CD4-positive, alpha-beta T cell (primary cell): ENCODE measurements at places on chromosomes 7 and 10.
A peak's percentile ranks its signal among the peaks of the same experiment; 100 is the strongest.

DNA sequence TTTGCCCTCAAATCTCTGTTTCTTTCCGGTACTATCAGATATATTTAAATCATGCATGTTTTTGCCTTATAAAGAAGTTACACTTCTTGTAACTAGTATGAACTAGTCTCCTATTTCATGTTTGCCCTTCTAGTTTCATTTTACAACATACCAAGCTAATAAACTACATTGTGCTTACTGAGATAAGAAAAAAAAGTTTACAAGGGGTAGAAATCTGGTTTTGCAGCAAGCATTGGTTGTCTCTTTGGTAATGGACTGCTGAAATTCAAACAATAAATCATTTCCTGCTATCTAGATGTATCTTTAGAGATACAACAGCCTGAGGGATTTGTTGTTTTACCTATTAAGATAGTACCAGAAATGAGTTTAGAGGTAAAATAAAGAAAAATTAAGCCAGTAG lies 18.8 kb downstream of the PTTG1IP2 start:
- H3K27me3 ChIP-seq: no peaks in the 10 kb centered on the region
- DNase-seq: no peak
- no peaks in the 10 kb centered on the region for H3K36me3 ChIP-seq
- no peak overlapping the region for H3K27ac ChIP-seq

GRCh38 chr7:67777119-67777518 lies 780.5 kb downstream of the TYW1 start:
- H3K36me3 ChIP-seq: no peaks in the 10 kb centered on the region
- no peak overlapping the region for H3K27ac ChIP-seq
- H3K4me3 ChIP-seq: no peak overlapping the region

GRCh38 chr10:90775351-90776028 lies 82.3 kb downstream of the HTR7 start:
- peak; percentile 20 for DNase-seq
- H3K27me3 ChIP-seq: no peaks in the 10 kb centered on the region
- no peak overlapping the region for H3K4me3 ChIP-seq
- H3K4me1 ChIP-seq: no peaks in the 10 kb centered on the region
- no peak overlapping the region for H3K27ac ChIP-seq

DNA sequence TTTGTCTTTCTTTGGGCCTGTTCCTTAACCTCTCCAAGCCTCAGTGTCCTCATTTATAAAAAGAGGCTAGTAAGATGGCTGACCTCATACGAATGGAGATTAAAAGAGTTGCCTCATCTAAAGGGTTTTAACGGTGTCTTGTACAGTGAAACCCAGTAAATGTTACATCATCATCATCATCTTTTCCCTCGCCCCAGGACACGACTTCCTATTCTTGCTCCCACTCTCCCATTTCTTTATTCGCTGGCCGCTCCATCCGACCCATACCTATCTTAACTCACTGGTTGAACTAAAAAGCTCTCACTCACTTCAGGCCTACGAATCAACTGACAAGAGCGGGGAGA lies 554 bp downstream of the FRA10AC1 start:
- H3K36me3 ChIP-seq: peaks cover 19% of the 10 kb centered on the region
- DNase-seq: no peak
- H3K4me3 ChIP-seq: peak overlapping the region; percentile 87
- peaks cover 5% of the 10 kb centered on the region for H3K4me1 ChIP-seq

DNA sequence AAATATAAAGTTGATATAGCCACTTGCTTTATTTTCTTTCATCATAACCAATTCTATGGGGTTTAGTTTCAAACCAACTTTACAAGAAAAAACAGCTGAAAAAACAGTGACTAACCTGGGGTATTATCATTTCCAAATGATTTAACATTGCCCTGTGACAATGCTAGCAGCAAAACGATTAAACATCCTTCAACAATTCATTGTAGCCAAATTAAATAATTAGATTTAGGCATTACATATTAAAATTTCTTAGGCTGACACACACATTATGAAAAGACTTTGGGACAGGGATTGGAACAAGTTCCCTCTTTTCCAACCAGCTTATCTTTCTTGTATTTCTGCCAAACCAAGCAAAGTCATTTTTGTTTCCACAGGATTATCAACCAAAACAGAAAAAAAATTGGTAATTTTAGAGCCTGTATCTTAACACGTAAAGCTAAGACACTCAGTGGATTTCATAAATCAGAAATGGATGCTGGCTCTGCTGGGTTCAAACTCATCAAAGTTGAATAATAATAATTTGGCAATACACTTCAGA lies 84.0 kb downstream of the SEMA3D start:
- no peaks in the 10 kb centered on the region for H3K36me3 ChIP-seq
- H3K4me1 ChIP-seq: no peaks in the 10 kb centered on the region
- H3K27me3 ChIP-seq: no peaks in the 10 kb centered on the region

GRCh38 chr10:49618821-49619220 lies 5.0 kb downstream of the CHAT start:
- no peaks in the 10 kb centered on the region for H3K36me3 ChIP-seq
- peaks cover 52% of the 10 kb centered on the region for H3K27me3 ChIP-seq
- peaks cover 5% of the 10 kb centered on the region for H3K4me1 ChIP-seq
- H3K27ac ChIP-seq: no peak overlapping the region
- no peak for DNase-seq
- no peak overlapping the region for H3K4me3 ChIP-seq

- H3K27me3 ChIP-seq: no peaks in the 10 kb centered on the region
- no peak for DNase-seq
- H3K4me1 ChIP-seq: peaks cover 3% of the 10 kb centered on the region
- H3K27ac ChIP-seq: no peak overlapping the region
Observed at GRCh38 chr7:25067726-25068501, 57.1 kb downstream of the CYCS start.

GRCh38 chr10:100977436-100977835 lies 8.1 kb downstream of the SEMA4G start:
- no peaks in the 10 kb centered on the region for H3K27me3 ChIP-seq

GRCh38 chr7:158255156-158255555 lies 332.5 kb downstream of the PTPRN2 start:
- no peak for DNase-seq
- H3K4me1 ChIP-seq: no peaks in the 10 kb centered on the region
- H3K36me3 ChIP-seq: no peaks in the 10 kb centered on the region

- no peak overlapping the region for H3K4me3 ChIP-seq
- no peak for DNase-seq
- no peaks in the 10 kb centered on the region for H3K4me1 ChIP-seq
- H3K27me3 ChIP-seq: no peaks in the 10 kb centered on the region
- H3K36me3 ChIP-seq: peaks cover 3% of the 10 kb centered on the region
Observed at GRCh38 chr7:92751902-92752901, 84.2 kb downstream of the CDK6 start.

DNA sequence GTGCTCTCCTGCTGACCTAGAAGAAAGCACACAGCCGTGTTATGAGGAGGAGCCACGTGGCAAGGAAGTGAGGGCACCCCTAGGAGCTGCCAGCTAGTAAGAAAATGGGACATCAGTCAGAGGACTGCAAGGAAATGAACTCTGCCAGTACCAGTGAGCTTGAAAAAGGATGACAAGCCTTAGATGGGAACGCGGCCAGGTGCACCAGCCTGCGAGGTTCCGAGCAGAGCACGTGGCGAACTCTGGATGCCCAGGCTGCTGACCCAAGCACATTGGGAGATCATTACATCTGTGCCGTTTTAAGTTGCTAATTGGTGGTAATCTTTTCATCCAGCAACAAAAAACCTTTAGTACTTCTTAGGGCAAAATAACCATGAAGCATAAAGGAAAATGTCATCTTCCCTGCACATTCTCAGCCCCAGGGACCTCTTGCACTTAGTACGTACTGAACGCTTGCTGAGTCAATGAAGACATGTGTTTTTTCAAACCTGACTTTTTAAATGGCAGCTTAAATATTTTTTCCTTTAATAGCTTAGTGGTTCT lies 69.4 kb downstream of the AMZ1 start:
- peaks cover 8% of the 10 kb centered on the region for H3K36me3 ChIP-seq
- H3K4me3 ChIP-seq: no peak overlapping the region
- no peaks in the 10 kb centered on the region for H3K27me3 ChIP-seq
- no peak for DNase-seq
- peaks cover 28% of the 10 kb centered on the region for H3K4me1 ChIP-seq

DNA sequence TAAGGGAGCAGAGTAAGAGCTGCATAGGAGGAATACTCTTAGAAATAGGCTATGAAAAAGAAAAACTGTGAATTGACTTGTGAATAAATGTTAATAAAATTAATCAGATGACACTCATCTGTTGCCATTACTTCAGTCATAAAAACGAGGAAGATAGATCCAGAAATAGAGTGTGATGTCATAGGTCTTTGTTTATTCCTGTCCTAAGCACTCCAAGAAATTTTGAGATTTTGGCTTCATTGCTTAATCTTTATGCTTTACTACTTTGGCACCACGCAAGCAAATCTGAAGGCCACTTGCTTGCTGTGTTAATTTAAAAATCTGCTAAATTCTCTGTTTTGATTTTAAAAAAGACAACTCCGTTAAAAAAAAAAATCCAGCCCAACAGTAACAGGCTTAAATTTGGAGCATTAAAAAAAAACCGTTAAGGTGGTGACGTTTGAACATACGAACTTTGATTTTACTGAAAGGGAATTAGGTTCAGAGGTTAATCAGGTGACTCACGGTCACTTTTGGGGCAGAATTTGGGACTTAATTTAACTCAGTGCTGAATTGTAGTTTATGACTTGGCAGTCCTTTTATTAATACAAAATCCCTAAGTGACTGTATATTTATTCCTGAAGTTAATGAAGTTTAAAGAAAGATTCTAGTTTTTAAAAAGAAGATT lies 3.4 kb downstream of the IFRD1 start:
- DNase-seq: no peak
- no peak overlapping the region for H3K4me3 ChIP-seq
- no peaks in the 10 kb centered on the region for H3K27me3 ChIP-seq
- H3K36me3 ChIP-seq: peaks cover 31% of the 10 kb centered on the region
- H3K4me1 ChIP-seq: peaks cover 28% of the 10 kb centered on the region

DNA sequence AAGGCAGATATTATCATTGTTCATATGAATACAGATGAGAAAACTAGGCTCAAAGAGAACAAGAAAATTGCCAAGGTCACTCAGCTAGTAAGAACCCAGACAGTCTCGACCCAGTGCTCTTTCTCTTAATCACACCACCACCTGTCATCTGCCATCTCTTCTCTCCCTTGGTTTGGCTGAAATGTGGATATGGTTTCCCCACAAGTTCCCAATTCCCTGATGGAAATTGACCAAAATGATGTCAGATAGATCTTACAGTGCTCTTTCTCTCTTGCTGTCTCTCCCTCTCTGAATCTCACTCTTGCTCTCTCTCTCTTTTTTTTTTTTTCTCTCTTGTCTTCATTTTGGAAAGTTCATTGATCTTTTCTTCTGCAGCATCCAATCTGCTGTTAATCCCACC lies 9.1 kb downstream of the C10orf90 start:
- no peaks in the 10 kb centered on the region for H3K4me1 ChIP-seq
- no peak overlapping the region for H3K4me3 ChIP-seq
- no peak overlapping the region for H3K27ac ChIP-seq
- no peaks in the 10 kb centered on the region for H3K36me3 ChIP-seq

GRCh38 chr7:72097226-72097625 lies 314.9 kb downstream of the CALN1 start:
- H3K27me3 ChIP-seq: no peaks in the 10 kb centered on the region
- no peak for DNase-seq
- H3K27ac ChIP-seq: no peak overlapping the region
- no peaks in the 10 kb centered on the region for H3K36me3 ChIP-seq
- no peaks in the 10 kb centered on the region for H3K4me1 ChIP-seq

DNA sequence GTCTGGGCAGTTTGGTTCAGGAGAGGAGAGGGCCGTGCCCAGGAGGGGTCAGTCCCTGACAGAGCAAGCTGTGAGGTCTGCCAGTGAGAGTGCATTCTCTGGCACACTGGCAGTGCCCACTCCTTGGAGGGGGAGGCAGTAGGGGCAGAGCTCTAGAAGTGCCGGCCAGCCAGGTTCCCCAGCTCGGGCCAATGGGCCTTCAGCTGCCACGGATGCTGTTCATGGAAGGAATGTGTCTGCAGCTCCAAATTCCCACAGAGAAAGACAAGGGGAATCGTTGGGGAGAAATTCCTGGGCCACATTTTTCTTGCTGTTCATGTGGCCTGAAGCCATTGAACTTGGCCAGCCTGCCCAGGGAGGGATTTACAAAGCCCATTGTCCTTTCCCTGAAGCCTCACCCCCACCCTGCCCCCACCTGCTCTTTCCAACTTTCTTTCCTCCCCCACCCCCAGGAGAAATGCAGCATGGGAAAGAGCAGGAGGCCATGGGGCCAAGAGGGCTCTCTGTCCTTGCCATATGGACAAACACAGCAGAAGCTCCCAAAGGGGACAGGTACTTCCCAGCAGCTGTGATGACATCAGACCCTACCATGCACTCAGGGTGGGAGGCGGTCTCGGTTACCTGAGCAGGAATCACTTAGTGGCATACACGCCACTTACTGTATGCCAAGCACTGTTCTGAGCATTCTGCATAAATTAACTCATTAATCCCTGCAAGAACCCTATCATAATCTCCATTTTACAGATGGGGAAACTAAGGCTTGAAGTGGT lies 70.7 kb downstream of the ARHGAP22 start:
- DNase-seq: no peak
- no peaks in the 10 kb centered on the region for H3K27me3 ChIP-seq
- no peak overlapping the region for H3K27ac ChIP-seq
- H3K36me3 ChIP-seq: no peaks in the 10 kb centered on the region
- no peak overlapping the region for H3K4me3 ChIP-seq

DNA sequence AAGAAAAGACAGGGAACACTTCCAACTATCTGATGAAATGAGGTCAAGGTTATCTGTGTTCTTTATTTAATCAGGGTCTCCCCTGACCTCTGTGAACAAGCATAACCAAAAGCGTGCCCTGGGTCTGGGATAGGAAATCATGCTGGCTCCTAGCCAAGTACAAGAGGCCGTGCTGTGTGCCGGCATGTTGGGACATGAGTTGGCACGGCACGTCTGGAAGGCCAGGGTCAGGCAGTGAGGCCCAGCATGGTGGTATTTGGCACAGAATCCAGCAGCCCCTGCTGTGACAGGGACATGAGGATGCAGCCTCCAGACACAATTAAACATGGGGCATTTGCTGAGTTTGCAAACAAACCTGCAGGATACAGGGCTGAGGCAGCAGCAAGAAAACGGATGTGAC lies 320.4 kb downstream of the PLXNA4 start:
- no peak overlapping the region for H3K27ac ChIP-seq
- no peaks in the 10 kb centered on the region for H3K4me1 ChIP-seq
- H3K36me3 ChIP-seq: no peaks in the 10 kb centered on the region
- no peak overlapping the region for H3K4me3 ChIP-seq
- H3K27me3 ChIP-seq: no peaks in the 10 kb centered on the region
- no peak for DNase-seq

DNA sequence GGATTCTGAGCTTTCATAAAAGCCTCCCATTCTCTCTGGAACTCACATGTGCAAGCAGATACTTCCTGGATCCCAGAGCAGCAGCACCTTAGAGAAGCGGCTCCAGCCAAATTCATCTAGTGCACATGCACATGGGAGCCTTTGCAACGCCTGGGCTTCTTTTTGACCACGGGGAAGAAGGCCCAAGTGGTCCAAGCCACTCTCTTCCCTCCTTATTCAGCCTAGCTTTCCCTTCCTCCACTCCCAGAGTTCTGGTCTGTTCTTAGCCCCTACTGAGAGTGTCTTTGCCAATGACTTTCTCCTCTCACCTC lies 118.7 kb downstream of the ZNF365 start:
- no peak for DNase-seq
- no peak overlapping the region for H3K27ac ChIP-seq
- H3K4me3 ChIP-seq: no peak overlapping the region
- H3K4me1 ChIP-seq: no peaks in the 10 kb centered on the region
- H3K27me3 ChIP-seq: no peaks in the 10 kb centered on the region
- H3K36me3 ChIP-seq: no peaks in the 10 kb centered on the region
